ENCODE measurements at places on chromosomes 16 and 17.

GRCh38 chr17:13518261-13519000, 83.3 kb downstream of the HS3ST3A1 start:
- no peak overlapping the region for H3K4me3 ChIP-seq
- H3K27ac ChIP-seq: no peak overlapping the region
- H3K4me1 ChIP-seq: peaks cover 3% of the 10 kb centered on the region

GRCh38 chr16:56348168-56349085, 76.9 kb downstream of the AMFR start:
- no peaks in the 10 kb centered on the region for H3K36me3 ChIP-seq
- H3K4me3 ChIP-seq: no peak overlapping the region
- no peak overlapping the region for H3K27ac ChIP-seq
- H3K27me3 ChIP-seq: peaks cover 14% of the 10 kb centered on the region
- DNase-seq: no peak
- peaks cover 2% of the 10 kb centered on the region for H3K4me1 ChIP-seq

DNA sequence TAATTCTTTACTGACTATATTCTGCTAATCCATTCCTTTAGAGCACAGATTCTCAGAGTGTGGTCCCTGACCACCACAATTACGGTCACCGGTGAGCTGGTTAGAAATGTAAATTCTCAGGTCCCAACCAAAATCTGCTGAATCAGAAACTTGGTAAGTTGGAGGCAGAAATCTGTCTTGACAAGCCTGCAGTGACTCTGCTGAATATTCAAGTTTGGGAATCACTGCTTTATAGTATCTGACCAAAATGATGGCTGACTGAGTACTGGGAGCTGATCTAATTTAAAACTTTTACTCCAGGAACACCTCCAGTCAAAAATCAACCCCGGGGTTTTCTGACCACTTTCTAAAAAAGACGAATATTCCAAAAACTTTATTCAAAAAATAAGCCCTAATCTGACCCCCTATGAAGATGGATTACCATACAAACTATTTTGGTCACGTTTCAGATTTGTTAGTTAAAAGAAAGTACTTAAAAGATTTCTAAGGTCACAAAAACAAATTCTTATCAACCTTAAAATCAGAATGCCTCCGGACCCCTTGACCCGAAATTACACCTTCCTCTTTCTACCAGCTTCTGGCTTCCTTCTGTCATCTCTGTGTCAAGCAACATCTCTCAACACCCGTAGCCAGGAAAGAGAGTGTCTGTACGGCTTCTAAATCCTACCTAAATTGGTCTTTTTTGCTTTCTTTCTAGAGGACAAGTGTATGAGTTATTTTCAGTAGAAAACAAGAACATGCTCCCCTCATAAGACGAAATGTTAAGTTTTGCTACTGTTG, 38.6 kb downstream of the CREBBP start:
- no peak for DNase-seq
- H3K27ac ChIP-seq: no peak overlapping the region
- no peak overlapping the region for H3K4me3 ChIP-seq

GRCh38 chr17:61461586-61461966, 9.4 kb downstream of the TBX4 start:
- no peak overlapping the region for H3K27ac ChIP-seq
- H3K27me3 ChIP-seq: peaks cover 47% of the 10 kb centered on the region
- H3K4me3 ChIP-seq: peak overlapping the region; percentile 26

GRCh38 chr16:67672739-67673662, 6.4 kb downstream of the C16orf86 start:
- H3K27ac ChIP-seq: peak overlapping the region; percentile 87
- DNase-seq: peak; percentile 77
- peaks cover 10% of the 10 kb centered on the region for H3K27me3 ChIP-seq
- peaks cover 8% of the 10 kb centered on the region for H3K36me3 ChIP-seq

DNA sequence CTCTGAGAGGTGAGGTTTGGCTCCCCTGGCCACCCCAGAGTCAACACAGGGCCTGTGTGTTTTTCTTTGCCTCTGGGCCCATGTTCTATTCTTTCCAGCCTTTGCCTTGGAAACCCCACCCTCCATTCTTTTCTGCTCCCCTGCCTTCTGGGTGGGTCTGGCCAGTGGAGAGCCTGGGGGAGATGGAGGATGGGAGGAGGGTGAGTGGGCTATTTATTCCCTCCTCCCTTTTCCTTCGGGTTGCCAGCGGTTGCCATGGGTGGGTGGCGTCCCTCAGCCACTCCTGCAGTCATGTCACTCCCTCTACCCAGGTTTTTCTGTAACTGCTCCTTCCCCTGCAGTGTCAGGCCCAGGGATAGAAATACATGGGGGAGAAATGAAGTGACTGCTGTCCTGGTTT, 15.5 kb downstream of the CMIP start:
- H3K27me3 ChIP-seq: peaks cover 9% of the 10 kb centered on the region
- DNase-seq: no peak
- H3K4me1 ChIP-seq: peaks cover 53% of the 10 kb centered on the region

DNA sequence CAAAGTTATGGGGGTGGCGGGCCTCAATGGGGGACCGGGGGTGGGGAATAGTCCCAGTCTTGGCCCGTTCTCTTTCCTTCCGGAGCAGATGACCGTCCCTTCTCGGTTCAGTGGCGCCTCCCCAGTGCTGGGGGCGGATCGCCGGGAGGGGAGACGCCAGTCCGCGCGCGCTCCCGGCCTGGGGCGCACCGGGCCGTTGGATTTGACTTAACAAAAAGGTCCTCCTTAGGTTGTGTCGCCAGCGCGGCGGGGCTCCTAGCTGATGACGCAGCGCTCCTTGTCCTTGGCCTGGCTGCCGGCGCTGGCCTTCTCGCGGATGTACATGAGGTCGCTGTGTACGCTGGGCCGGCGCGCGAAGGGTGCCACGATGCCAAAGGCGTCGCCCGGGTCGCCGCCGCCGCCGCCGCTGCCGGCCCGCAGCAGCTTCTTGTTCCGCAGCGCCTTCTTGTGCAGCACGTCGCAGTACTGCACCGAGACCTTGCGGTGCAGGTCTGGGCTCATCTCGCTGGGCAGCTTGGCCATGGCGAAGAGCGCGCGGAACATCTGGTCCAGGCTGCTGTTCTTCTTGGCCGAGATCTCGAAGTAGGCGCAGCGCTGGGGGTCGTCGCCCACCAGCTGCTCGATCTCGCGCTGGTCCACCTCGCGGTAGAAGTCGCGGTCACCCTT, 1.2 kb downstream of the RASD1 start:
- peaks cover 9% of the 10 kb centered on the region for H3K4me1 ChIP-seq
- peaks cover 13% of the 10 kb centered on the region for H3K27me3 ChIP-seq
- H3K36me3 ChIP-seq: peaks cover 12% of the 10 kb centered on the region
- peak overlapping the region; percentile 62 for H3K4me3 ChIP-seq
- H3K27ac ChIP-seq: no peak overlapping the region
- DNase-seq: peak; percentile 45
